ENCODE measurements at places on chromosomes 5 and 9. TPM values are rescaled to one million over a fixed set of nuclear protein-coding genes. Genes with fewer than 3 reads are reported as not detected.

DNA sequence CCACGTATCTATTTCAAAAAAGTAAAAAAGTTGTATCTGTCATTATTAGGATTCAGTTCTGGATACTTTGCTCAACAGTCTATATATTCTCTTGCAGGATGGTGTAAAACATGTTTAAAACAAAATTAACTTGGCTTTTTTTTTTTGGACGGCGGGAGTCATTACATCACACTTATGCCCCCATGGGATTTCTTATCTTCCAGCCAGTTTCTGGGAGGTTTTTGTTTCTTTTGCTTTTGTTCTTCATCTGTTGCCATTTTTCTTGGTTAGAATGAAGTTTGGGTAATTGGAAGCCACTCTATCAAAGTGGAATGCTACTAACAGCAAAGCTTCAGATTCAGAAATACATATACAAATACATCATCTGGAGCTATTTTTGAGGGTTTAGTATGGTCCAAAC lies 1.8 kb upstream of the STARD4 start:
- H3K27ac ChIP-seq: peak overlapping the region; percentile 6
- H3K36me3 ChIP-seq: peaks cover 12% of the 10 kb centered on the region
- H3K4me3 ChIP-seq: no peak overlapping the region
- H3K4me1 ChIP-seq: peaks cover 29% of the 10 kb centered on the region
- DNase-seq: no peak
- no peaks in the 10 kb centered on the region for H3K27me3 ChIP-seq

The ACOT12 gene
- total RNA-seq: not detected

DNA sequence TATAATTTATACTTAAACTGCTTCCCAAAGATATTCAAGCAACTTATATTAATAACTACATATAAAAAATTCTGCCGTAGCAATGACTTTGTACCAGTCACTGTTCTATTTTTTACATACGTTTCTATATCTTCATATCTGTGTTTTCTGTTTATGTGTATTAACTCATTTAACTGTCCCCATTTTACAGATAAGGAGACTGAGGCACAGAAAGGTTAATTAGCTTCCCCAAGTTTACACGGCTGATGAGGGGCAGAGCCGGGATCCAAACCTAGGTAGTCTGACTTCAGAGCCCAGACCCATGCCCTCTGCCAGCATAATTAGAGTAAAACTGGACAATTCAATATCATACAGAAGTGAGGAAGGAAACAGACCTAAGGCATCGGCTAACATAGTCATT lies 259.7 kb upstream of the TUT7 start:
- no peak for DNase-seq
- H3K36me3 ChIP-seq: no peaks in the 10 kb centered on the region
- H3K27me3 ChIP-seq: no peaks in the 10 kb centered on the region

DNA sequence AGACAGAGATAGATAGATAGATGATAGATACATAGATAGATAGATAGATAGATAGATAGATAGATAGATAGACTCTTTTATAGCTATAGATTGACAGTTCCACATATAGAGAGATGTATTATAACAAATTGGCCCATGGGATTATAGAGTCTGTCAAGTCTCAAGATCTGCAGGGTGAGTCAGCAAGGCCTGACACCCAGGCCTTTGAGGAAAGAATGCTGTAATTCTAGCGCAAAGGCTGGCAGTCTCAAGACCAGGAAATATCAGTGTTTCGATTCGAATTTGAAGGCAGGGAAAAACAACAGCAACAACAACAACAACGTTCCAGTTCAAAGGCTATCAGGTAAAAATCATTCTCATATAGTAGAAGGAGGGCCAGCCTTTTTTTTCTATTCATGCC lies 339.2 kb upstream of the CDH9 start:
- DNase-seq: no peak
- H3K27ac ChIP-seq: no peak overlapping the region
- no peaks in the 10 kb centered on the region for H3K27me3 ChIP-seq
- H3K4me1 ChIP-seq: no peaks in the 10 kb centered on the region
- H3K4me3 ChIP-seq: no peak overlapping the region
- H3K36me3 ChIP-seq: no peaks in the 10 kb centered on the region

The TSSK1B gene
- not detected for total RNA-seq

DNA sequence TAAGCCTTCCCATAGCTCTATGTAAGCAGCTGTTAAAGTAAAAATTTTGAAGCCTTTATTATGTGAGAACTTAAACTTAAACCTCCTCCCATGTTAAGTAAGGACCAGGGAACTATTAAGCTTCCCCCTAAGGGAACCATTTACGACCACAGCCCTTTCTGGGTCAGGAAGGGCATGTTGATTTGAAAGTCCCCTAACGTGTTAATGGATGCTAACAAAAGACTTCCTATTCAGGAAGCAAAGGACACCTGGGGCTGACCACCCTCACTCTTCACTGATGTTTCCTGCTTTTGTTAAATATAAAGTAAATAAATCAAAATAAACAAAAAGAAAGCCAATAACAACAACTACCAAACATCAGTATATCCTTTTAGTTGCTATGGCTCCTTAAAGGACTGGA lies 170.6 kb upstream of the RFX3 start:
- no peak overlapping the region for H3K4me3 ChIP-seq
- peaks cover 4% of the 10 kb centered on the region for H3K27me3 ChIP-seq
- no peaks in the 10 kb centered on the region for H3K36me3 ChIP-seq

DNA sequence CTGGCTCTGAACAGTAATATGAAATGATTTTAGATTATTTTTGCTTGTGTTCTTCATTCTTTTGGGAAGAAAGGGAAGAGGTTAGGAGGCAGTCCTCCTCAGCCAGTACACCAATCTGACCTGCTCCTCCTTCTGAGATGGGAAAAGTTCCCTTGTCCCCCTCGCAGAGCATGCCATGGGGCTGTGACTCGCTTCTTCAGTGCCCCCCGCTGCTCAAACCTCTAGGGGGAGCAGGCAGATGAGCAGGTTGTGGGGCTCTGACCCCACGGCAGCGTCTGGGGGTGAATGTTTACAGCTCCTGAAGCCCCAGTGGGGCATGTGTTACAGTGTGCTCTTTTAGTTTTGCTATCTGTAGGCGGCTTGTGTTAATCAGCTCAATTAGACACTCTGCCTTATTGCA lies 50.9 kb upstream of the KLF9 start:
- peaks cover 2% of the 10 kb centered on the region for H3K27me3 ChIP-seq
- no peak overlapping the region for H3K4me3 ChIP-seq
- H3K27ac ChIP-seq: no peak overlapping the region
- H3K4me1 ChIP-seq: no peaks in the 10 kb centered on the region
- no peaks in the 10 kb centered on the region for H3K36me3 ChIP-seq
- DNase-seq: no peak

GRCh38 chr9:122337556-122337929 lies 33.3 kb upstream of the PTGS1 start:
- peaks cover 8% of the 10 kb centered on the region for H3K27me3 ChIP-seq
- DNase-seq: no peak
- H3K36me3 ChIP-seq: no peaks in the 10 kb centered on the region
- H3K27ac ChIP-seq: no peak overlapping the region
- H3K4me1 ChIP-seq: peaks cover 7% of the 10 kb centered on the region

DNA sequence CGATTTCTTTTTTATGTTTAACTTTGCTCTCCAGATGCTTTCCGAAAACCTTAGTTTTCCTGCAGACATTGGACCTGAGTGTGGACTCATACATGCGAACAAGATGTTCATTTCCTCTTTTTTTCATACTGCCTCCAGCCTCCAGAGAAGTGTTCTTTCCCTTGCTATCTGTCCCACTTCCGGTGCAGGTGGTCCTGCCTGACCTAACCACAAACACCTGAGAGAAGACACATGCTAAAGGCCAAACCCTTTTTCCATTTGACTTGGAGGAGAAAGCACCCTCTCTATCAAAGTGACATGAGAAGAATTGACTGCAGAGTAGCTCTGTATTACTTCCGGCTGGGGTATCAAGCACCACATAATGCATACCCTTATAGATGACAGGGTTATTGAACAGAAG lies 334.0 kb downstream of the ARHGEF28 start:
- no peaks in the 10 kb centered on the region for H3K36me3 ChIP-seq
- no peak for DNase-seq
- H3K4me3 ChIP-seq: no peak overlapping the region
- H3K4me1 ChIP-seq: peaks cover 6% of the 10 kb centered on the region
- H3K27me3 ChIP-seq: peaks cover 14% of the 10 kb centered on the region

DNA sequence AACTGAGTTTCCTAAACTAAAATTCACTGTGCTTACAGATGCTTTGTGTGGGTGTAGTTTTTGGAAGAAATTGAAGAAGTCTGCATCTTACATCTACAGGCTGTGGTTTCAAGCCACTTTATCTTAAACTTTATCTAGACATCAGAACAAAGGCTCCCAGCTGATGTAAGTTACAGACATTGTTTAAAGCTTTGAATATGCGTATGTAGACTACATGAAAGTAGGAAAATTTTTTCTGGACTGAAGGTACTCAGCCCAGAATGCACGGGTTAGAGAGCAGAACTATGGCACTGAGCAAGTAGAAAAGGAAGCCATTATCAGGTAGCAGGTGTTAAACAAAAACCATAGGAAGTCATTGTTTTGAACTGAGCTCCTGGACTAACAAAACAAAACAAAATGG lies 185.4 kb downstream of the TTC39B start:
- H3K27me3 ChIP-seq: peaks cover 10% of the 10 kb centered on the region
- DNase-seq: no peak
- H3K36me3 ChIP-seq: no peaks in the 10 kb centered on the region
- no peak overlapping the region for H3K4me3 ChIP-seq

The PTGES2 gene
- 86.7 TPM for total RNA-seq

DNA sequence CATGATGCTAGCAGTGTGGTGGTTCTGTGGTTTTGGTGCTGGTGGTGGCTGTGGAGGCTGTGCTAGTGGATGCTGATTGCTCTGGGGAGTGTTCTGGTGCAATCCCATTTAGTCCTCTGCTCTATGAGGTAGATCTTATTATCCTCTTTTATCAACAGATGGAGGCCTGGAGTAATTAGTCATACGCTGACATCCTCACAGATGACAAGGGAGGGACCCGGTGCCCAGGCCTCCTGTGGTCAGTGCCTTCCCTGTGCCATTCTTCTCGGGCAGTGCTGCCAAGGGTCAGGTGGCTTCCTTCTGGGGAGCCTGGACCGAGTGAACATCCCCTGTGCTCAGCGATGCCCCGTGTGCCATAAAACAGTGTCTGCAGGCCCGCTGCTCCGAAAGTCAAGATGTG lies 74.5 kb downstream of the COL5A1 start:
- H3K4me1 ChIP-seq: no peaks in the 10 kb centered on the region
- peaks cover 3% of the 10 kb centered on the region for H3K27me3 ChIP-seq
- no peak overlapping the region for H3K4me3 ChIP-seq
- no peaks in the 10 kb centered on the region for H3K36me3 ChIP-seq
- DNase-seq: no peak

- H3K27me3 ChIP-seq: no peaks in the 10 kb centered on the region
- H3K27ac ChIP-seq: no peak overlapping the region
- DNase-seq: no peak
- H3K4me3 ChIP-seq: no peak overlapping the region
Measured at GRCh38 chr9:22111954-22112247, 102.8 kb upstream of the CDKN2B start.

- DNase-seq: no peak
- no peaks in the 10 kb centered on the region for H3K27me3 ChIP-seq
- no peaks in the 10 kb centered on the region for H3K36me3 ChIP-seq
- H3K4me3 ChIP-seq: no peak within 1 kb of the TSS
Measured at GRCh38 chr5:19987612-19988361, at the start of gene CDH18. Gene CDH18, minus strand, starts transcription at chr5:19988200. Its CDS starts 149,214 bp downstream, at chr5:19838986.

DNA sequence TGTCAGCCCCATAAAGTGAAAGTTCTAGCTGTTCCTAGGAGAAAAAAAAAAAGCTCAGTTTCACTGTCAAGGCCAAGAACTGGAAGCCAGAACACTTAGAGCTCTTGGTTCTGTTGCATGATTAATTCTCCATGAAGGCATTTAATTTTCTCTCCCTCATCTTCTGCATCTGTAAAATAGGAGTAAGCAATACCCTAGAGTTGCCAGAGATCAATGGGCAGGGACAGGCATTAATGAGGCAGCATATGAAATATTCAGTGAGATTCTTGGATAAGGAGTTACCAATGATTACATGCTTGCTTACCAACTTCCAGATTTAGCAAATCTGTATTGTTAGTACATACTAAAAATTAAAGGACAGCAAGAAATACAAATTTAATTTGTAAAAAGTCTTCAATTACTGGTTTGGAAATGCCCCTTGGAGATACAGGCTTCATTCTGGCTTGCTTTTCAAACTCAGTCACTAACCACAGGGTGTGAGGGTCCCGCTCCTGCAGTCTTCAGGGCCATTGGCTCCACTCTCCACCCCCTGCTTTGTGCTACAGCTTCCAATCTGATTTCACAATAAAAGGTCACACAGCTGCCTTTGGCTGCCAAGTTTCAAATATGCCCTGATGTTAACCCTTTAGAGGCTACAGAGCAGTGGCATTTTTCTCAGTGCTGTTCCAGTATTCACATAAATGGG lies 624.6 kb downstream of the BNC2 start:
- H3K27ac ChIP-seq: no peak overlapping the region
- H3K36me3 ChIP-seq: no peaks in the 10 kb centered on the region
- no peaks in the 10 kb centered on the region for H3K4me1 ChIP-seq

DNA sequence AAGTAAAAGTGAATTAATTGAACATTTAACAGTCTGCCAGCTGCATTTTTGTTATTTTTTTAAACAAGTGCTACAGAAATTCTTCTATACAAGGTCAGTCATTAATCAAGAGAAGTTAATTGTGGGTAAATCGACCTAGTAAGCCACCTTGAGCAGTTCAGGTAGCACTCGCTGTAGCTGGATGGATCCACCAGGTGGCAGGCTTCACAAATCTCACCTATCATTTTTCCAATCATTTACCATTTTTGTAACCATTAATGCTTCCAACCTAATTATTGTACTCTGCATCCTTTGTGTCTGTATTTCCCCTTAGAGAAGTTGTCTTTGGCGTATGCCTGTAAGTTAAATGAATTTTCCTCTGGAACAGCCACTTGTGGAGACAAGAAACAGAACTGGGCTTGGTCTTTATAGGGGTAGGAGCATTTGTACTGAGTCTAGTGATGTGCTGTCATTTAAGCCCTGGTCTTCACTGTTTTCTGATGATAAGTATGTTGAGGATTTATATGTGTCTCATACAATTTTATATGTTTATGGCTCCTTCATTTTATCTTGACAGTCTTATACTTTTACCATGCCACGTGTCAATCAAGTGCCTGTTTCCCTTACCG lies 39.5 kb downstream of the CD180 start:
- peak; percentile 19 for DNase-seq
- peaks cover 4% of the 10 kb centered on the region for H3K36me3 ChIP-seq

GRCh38 chr5:18944771-18945170 lies 1043.2 kb downstream of the CDH18 start:
- H3K4me1 ChIP-seq: no peaks in the 10 kb centered on the region
- H3K36me3 ChIP-seq: no peaks in the 10 kb centered on the region
- no peak overlapping the region for H3K27ac ChIP-seq
- H3K4me3 ChIP-seq: no peak overlapping the region
- no peaks in the 10 kb centered on the region for H3K27me3 ChIP-seq

The NIPAL4 gene
- total RNA-seq: 2.7 TPM

DNA sequence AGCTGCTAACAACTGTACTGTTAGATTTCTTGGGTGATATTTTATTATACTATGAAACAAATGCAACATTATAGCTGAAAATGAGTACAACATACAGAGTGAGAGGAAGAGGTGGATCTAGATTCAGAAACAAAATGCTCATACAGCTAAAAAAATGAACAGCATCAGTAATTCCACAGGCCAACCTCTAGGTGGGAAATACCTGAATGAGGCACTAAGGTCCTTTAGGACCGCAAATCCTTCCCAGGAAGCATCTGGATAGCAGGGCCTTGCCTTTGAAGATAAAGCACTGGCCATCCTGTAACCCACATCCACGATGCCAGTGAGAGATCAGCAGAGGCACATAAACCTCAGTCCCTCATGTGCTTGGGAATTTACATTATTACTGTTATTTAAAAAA lies 310.8 kb downstream of the YTHDC2 start:
- H3K4me1 ChIP-seq: no peaks in the 10 kb centered on the region
- DNase-seq: no peak
- no peaks in the 10 kb centered on the region for H3K27me3 ChIP-seq
- no peak overlapping the region for H3K4me3 ChIP-seq
- no peak overlapping the region for H3K27ac ChIP-seq
